Activated CD8-positive, alpha-beta memory T cell treated with anti-CD3 and anti-CD28 coated beads for 4 hours (primary cell): ENCODE measurements at places on chromosomes 6 and 20.

DNA sequence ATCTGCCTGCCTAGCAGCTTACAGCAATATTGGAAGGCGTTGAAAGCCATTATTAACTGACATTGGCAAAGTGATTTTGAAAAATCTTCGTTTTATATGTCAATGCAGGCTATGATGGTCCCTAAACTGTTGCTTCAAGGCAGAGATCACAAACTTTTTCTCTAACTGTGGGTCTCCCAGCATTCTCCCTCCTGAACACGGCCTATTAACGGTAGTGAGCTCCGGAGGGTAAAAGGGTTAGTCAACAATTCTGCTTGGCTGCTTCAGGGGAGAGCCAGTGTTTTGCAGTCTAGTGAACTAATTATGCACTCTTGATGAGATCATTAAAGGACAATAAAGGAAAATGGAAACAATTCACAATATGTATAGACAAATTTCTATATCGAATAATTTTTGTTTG is 261.8 kb upstream of the QKI start:
- DNase-seq = no peak

- no peak for DNase-seq
These were observed 139.2 kb upstream of the MMS22L start for GRCh38 chr6:97422171-97422570.

DNA sequence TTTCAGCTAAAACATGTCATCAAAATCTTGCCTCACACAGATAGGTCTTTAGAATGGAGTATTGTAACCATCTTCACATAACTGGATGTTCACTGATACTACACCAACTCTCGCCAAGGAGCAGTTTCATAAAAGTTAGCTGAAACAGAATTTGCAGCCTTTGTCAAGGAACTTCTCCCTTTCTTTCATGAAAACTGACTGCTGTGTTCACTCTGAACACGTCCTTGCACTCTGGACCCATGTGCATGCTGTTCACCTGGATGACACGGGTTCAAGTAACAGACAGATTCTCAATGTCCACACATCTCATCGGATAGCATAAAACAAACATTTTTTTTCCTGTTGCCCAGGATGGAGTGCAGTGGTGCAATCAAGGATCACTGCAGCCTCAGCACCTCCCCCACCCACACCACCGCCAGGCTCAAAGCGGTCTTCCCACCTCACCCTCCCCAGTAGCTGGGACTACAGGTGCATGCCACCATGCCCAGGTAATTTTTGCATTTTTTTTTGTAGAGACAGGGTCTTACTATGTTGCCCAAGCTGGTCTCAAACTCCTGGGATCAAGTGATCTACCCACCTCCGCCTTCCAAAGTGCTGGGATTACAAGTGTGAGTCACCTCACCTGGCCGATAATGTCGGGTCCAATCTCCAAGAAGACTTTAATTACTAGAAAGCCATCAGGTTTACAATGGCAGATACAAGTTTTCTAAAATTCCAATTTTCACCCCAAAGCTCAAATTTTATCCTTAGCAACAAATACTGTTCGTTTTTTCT is 9.4 kb downstream of the DIDO1 start:
- no peak for DNase-seq

- DNase-seq = no peak
These were observed 12.1 kb downstream of the TMEM181 start for GRCh38 chr6:158571826-158572652.

- no peak for DNase-seq
These were observed 276.0 kb downstream of the NRN1 start for GRCh38 chr6:5730585-5731263.

DNA sequence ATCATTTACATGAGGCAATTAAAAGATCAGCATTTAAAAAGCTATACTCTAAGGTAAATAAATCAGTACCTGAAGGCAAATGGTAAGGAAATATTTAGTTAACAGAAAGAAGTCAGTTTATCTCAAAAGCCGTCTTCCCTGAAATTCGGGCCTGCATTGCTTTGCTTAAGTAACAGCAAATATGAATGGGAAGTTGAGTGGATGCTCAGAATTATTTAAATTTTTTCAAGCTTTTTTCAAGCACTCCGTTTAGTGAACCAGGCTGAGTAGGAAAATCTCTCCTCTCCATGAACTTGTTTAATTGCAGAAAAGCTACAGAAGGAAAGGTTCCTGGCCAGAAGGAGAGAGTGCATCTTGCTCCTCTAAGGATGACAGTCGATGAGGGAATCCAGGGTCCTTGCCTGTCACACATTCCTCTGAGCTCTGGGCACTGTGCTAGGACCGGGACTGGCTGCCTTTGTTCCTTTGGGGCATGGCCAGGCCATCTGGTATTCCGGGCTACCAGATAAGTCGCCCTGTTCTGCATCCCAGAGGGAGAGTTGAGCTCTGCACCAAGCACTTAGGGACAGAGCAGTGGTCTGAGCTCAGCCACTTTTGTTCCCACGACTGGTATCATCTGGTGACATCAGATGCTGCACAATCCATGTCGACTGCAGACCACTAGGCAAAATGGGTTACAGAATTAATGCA is 77.6 kb downstream of the RIN2 start:
- DNase-seq = no peak

- DNase-seq = no peak
These were observed 133.3 kb downstream of the TFAP2C start for GRCh38 chr20:56762401-56762800.

DNA sequence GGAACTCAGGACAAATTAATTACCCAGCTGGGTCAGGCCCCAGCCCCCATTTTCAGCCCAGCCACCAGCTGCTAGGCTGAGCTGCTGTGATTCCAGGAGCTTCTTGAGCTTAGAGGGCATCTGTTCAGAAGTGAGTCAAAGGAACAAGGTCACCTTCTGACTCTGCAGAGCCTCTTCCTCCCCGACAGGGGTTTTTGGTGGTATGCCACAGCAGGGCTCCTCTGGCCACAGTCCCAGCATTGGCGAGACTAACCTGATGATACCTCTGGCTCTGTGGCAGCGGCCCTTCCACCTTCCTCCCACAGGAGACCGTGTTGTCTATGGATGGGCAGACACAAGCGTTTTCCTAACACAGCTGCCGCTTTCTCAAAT is 39.7 kb downstream of the ZC3H12D start:
- DNase-seq = no peak

DNA sequence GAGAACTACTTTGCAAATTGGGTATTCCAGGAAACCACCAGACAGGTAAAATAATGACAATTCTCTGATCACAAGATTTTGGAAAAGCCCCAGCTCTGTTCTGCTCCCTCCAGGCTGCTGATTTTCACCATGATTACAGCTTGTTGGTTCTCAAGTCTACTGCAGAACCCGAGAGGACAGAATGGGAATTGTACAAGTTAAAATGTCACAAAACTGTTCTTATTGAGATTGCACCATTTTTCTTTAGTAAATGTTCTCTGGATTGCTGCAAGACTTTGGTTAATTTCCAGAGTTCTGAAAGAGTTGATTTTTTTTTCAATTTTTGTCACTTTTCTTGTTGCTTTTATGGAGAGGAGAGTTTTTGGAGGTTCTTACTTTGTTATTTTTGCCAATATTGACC is 27.1 kb upstream of the HLA-DOA start:
- DNase-seq = no peak

DNA sequence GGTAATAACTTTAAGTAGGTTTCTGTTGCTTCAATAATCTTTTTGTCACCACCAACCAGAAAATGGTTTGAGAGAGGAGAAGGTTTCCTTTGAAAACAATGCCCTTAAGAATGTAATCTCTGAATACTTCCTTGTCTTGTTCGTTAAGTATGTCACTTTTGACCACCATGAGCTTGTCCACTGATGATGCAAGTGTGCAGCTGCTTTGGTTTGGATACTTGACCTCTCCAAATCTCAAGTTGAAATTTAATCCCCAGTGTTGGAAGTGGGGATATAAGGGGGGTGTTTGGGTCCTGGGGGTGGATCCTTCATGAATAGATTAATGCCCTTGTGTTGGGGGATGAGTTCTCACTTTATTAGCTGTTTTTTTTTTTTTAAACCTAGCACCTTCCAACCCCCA is 985.4 kb downstream of the EPHA7 start:
- no peak for DNase-seq

- no peak for DNase-seq
These were observed 1.1 kb upstream of the CLIC1 start for GRCh38 chr6:31737315-31737990.

GRCh38 chr6:151765444-151765886 is 42.0 kb upstream of the ESR1 start:
- DNase-seq = no peak

- DNase-seq = no peak
These were observed 8.6 kb downstream of the SRC start for GRCh38 chr20:37354210-37355195.

GRCh38 chr6:5457041-5457440 is 195.7 kb downstream of the FARS2 start:
- no peak for DNase-seq

- DNase-seq = no peak
These were observed 161.5 kb upstream of the HEY2 start for GRCh38 chr6:125587666-125588632.

DNA sequence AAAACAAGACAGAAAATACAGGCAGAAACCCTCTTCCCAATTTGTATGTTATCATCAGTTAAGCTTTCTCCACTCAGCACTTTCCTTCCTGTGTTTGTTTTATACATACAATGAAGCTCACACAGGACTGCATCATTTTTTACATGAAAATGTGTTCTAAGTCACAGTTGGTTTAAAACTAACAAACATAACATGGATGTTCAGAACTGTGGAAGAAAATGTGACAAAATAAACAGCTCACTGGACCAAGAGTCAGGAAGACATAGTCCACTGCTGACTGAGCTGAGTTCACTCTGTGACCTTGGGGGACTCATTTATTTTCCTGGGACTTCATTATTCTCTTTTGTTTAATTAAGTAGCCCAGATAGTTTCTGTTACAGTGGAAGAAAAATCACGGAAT is 331.5 kb downstream of the SYNE1 start:
- DNase-seq = no peak

DNA sequence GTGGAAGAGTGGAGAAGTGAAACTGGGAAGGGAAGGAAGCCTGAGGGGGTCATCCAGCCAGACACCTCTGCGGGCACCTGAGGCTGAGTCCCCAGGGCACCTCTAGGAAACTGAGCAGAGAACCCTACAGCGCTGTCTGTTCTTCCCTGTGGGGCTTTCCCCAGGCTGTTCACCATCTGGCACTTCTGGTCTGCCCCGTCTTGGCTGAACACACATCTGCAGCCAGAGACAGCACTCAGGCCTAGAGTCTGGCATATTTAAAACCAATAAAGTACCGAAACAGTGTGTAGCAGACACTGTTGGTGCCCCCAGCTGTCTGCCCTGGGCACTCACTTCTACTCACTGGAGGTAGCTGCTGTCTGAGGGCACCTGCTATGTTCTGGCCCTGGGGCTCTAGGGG is 9.4 kb upstream of the ARFGEF2 start:
- no peak for DNase-seq

DNA sequence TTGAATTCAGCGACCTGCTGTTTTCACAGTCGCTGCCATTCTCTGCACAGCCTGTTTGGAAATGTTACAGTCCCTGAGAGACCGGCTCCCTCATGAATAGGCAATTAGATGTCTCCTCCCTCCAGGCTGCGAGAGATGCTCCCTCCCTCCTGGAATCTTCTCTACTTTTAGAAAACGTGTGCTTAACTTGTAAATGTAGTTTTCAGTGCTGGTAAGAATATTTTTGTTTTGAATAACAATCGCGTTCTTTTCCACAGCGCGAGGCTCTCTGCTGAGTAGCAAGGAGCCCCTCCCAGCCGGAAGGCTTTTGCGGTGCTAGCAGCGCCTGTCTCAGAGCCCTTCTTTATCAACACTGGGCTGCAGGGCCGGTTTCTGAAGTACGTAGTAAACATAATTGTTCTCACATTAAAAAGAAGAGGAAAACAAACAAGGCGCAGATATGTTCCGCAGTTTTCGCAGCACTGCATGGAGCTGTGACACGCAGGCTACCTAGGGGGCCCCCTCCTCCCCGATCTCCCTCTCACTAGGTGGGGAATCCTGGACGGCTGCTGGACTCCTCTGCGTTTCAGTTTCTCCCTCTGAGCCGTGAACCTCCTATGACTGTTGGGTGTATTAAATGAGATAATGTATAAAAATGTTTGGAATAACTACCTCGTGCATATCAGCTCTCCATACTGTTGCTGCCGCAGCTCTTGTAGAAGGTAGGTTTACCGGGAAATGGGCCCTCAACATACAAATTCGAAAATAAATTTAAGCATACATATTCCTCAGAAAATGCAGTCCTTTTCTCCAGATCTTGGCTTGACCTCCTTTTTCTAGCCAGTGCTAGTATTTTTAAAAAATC is 79.0 kb upstream of the SPACA1 start:
- DNase-seq = no peak

DNA sequence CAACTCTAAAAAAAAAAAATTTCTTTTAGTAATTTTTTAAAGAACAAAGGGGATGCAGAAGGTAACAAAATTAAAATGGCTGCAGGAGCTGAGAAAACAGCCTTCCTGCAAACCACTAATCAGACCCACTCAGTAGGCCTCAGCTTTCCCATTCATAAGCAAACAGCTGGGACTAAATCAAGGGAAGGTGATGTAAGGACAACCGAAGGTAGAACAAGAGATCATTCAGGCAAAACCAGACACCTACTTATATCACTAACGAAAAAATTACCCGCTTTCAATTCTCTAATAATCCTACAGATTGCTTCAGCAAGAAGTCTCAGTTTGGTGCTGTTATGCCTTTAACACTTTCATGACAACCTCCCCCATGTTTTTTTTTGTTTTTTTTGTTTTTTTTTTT is 124.0 kb downstream of the ZMYND8 start:
- no peak for DNase-seq

DNA sequence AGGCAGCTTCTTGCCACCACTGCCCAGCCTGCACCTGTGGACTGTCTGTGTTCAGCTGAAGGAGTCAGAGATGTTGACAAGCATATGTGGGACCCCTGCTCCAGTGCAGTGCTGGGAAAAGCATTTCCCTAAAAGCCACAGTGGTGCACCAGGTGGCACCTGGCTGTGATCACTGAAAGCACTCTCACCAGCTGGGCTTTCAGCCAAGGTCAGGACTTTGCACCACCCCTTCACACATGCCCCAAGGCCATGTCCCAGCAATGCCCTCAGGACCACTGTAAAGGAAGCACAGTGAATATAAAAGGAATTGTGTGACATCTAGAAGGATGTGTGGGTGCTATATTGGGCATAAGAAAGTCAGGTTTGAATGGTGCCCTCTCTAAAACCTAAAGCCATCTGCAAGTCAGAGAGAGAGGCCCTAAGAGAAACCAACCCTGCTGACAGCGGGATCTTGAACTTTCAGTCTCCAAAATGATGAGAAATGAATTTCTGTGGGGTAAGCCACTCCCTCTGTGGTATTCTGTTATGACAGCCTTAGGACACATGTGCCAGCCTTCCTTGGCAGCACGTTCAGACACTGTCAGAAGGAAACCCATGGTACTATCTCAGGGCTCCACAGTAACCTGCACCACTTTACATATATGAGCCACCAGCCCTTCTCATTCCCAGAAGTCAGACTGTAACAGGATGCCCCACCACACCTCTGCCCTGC is 30.7 kb downstream of the CBLN4 start:
- no peak for DNase-seq

GRCh38 chr6:90485635-90486277 is 101.1 kb downstream of the MAP3K7 start:
- no peak for DNase-seq

GRCh38 chr6:122683989-122684651 is 73.9 kb downstream of the PKIB start:
- DNase-seq = no peak

- DNase-seq = no peak
These were observed 1382.4 kb upstream of the ADGRB3 start for GRCh38 chr6:67252663-67253062.

GRCh38 chr6:118334634-118335033 is 213.5 kb upstream of the PLN start:
- DNase-seq = no peak
